Calu3 (cell line): ENCODE measurements at places on chromosomes 3 and 15. TPM values are rescaled to one million over a fixed set of nuclear protein-coding genes. Genes with fewer than 3 reads are reported as not detected.

DNA sequence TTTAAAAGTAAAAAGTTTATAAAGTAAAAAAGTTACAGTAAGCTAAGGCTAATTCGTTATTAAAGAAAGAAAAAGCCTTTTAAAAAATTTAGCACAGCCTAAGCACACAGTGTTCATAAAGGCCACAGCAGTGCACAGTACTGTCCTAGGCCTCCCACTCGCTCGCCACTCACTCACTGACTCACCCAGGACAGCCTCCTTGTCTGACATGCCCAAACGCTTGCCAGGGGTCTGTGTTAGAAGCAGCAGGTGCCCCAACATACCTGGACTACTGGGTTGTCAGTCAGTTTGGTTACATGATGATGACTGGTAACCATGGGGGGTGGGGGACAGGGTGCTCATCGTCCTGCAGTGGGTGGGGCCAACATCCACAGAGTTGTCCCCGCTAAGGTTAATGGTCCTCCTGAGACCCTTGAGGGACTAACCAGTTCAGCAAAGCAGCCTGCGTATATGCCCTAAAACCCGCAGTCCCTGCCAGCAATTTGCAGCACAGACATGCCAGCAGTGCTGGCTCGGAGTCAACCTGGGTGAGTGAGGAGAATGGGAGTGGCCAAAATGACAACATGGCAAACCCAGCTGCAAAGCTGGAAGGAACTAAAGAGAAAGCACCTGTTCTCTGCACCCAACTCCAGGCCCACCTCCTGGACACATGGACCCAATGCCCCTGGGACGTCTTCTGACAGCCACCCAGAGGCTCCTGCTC is 49.2 kb downstream of the CYFIP1 start:
- no peak overlapping the region for H3K27ac ChIP-seq
- H3K4me1 ChIP-seq = no peaks in the 10 kb centered on the region
- H3K36me3 ChIP-seq = peaks cover 4% of the 10 kb centered on the region
- no peaks in the 10 kb centered on the region for H3K27me3 ChIP-seq

DNA sequence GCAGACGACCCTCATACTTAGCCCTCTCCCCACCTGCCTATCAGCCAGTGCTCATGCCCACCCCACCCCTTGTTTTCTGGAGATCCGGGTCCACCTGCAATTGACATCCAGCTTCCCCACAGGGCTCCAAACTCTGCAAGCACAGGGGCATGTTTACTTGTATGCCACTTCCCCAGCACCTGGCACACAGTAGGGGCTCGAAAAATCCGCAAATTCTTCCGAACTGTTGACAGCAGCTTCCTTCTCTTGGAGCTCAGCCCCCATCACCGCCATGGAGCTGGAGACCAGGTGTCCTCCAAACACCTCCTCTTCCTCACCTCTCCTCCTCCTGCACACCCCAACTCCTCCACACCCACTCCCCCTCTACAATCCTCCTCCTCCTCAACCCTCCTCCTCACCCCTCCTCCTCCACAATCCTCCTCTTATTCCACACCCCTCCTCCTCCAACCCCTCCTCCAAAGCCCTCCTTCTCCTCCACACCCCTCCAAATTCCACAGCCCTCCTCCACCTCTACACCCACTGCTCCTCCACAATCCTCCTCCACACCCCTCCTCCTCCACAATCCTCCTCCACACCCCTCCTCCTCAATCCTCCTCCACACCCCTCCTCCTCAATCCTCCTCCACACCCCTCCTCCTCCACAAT is 70.4 kb upstream of the BLM start:
- H3K36me3 ChIP-seq = no peaks in the 10 kb centered on the region
- H3K27ac ChIP-seq = no peak overlapping the region
- no peak overlapping the region for H3K4me3 ChIP-seq

GRCh38 chr3:191380001-191380400 is 49.7 kb upstream of the UTS2B start:
- DNase-seq = no peak
- peaks cover 5% of the 10 kb centered on the region for H3K4me1 ChIP-seq
- H3K36me3 ChIP-seq = peaks cover 36% of the 10 kb centered on the region
- H3K27ac ChIP-seq = no peak overlapping the region
- H3K4me3 ChIP-seq = no peak overlapping the region

GRCh38 chr3:33037471-33037870 is 59.5 kb downstream of the GLB1 start:
- DNase-seq = no peak
- H3K4me1 ChIP-seq = peaks cover 19% of the 10 kb centered on the region
- no peak overlapping the region for H3K4me3 ChIP-seq
- H3K36me3 ChIP-seq = peaks cover 19% of the 10 kb centered on the region

DNA sequence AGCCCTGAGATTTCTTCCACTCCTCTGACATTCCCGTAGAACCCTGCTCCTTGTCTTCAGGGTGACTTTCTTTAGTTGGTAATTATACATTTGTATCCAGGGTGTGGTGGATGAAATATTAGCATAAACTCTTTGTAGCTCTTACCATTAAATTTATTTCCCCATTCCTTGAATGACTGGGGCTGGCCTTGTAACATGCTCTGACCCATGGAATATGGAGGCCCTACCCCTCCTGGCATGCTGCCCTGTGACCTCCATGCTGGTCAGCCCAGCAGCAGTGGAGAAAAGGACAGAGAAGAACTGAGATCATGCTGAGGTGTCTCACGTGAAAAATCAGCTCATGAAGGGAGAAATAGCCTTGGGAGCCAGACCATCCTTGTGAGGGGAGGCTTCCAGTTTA is 96.1 kb upstream of the PROK2 start:
- no peaks in the 10 kb centered on the region for H3K36me3 ChIP-seq
- H3K27me3 ChIP-seq = no peaks in the 10 kb centered on the region
- peak; percentile 86 for DNase-seq
- peaks cover 13% of the 10 kb centered on the region for H3K4me1 ChIP-seq

DNA sequence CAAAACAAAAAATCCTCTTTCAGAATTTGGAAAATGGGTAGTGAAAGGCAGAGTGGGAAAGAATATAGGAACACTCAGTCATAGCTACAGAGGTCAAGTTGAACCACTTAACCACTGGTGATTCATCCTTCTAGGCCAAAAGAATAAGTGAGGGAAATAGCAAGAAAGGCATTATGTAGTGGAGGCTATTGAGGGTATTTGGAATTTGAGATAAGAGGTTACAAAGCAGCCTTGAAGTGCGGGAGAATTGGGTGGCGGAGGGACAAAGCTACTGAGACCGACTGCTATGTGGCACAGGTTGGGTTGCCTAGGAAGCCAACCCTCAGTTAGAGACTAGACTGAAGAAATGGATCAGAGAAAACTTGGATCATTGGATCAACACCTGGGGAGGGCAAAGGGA is 109.5 kb downstream of the SYNPR start:
- H3K4me1 ChIP-seq = peaks cover 26% of the 10 kb centered on the region
- H3K4me3 ChIP-seq = no peak overlapping the region
- H3K27me3 ChIP-seq = no peaks in the 10 kb centered on the region

GRCh38 chr3:52831500-52832301 is 1.2 kb upstream of the ITIH4 start:
- H3K36me3 ChIP-seq = no peaks in the 10 kb centered on the region
- peaks cover 27% of the 10 kb centered on the region for H3K4me1 ChIP-seq
- H3K4me3 ChIP-seq = no peak overlapping the region
- H3K27me3 ChIP-seq = no peaks in the 10 kb centered on the region

GRCh38 chr15:34812369-34812768 is 17.0 kb upstream of the ACTC1 start:
- no peak overlapping the region for H3K27ac ChIP-seq
- H3K27me3 ChIP-seq = no peaks in the 10 kb centered on the region
- no peaks in the 10 kb centered on the region for H3K36me3 ChIP-seq
- no peak overlapping the region for H3K4me3 ChIP-seq

DNA sequence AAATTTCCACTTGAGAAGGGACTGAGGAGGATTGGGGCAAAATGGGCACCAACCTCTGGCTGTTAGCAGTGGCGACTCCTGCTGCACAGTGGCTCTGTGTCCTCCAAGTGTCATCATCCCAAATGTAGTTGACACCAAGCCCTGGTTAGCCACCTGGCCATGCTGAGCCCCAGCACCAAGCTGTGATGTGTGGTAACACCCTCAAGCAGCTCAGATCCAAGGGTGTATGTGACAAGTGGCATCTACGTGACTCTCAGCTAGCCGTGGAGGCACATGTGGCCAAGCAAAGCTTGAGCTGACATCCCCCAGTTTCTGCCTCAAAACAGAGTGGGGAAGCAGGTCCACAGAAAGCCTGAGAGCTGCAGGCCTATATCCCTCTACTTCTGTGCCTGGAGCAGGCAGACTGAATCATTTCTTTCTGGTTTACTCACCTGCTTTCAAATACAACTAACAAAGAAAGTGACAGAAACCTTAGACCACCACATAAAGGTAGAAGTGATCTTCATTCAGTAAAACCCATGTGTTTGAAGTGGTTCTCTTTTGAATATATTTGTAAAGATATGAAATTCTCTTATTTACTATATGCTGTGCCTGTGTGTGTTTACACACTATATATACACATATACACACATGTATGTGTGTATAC is 40.0 kb downstream of the FOXP1 start:
- H3K36me3 ChIP-seq = no peaks in the 10 kb centered on the region
- H3K27ac ChIP-seq = no peak overlapping the region
- no peak overlapping the region for H3K4me3 ChIP-seq
- H3K27me3 ChIP-seq = no peaks in the 10 kb centered on the region
- DNase-seq = no peak

GRCh38 chr3:72043204-72044133 is 258.5 kb upstream of the PROK2 start:
- peaks cover 73% of the 10 kb centered on the region for H3K27me3 ChIP-seq
- H3K4me3 ChIP-seq = no peak overlapping the region
- DNase-seq = no peak
- H3K36me3 ChIP-seq = no peaks in the 10 kb centered on the region

DNA sequence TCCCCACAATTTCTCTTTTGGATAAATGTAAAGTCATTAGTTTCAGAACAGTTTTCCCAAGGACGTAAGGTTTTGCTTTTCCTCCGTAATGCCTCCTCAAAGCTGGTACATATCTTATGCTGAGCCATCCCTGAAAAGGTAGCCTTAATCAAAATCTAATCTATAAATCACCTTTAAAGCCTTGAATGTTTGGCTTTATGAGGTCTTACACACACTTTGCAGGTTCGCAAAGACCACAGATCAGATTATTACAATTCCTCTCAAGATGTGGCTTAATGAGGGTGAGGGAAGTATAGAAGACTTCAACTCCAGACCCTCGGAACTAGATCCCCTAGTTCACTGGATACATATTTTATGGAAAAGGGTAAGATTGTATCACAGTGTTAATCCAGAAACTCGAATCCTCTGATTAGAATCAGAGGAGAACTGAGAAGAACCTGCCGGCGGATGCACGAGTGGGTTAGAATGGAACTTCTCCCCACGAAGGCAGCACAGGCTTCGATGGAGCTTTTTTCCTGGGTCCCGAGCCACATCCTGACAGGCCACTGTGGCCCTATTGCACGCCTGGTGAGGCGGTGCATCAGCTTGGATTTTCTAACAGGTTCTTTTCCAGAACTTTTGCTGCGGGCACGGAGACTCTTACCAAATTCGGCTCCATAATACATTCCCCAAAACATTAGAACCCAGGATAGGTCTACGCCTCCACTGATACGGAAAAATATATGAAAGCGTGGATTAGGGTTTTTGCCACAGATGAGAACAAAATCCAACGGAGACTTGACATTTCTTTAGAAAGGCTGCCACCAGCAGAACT is 1.2 kb downstream of the CTXND1 start:
- no peak for DNase-seq
- peaks cover 96% of the 10 kb centered on the region for H3K27me3 ChIP-seq
- H3K4me1 ChIP-seq = peaks cover 17% of the 10 kb centered on the region
- no peaks in the 10 kb centered on the region for H3K36me3 ChIP-seq
- no peak overlapping the region for H3K27ac ChIP-seq

DNA sequence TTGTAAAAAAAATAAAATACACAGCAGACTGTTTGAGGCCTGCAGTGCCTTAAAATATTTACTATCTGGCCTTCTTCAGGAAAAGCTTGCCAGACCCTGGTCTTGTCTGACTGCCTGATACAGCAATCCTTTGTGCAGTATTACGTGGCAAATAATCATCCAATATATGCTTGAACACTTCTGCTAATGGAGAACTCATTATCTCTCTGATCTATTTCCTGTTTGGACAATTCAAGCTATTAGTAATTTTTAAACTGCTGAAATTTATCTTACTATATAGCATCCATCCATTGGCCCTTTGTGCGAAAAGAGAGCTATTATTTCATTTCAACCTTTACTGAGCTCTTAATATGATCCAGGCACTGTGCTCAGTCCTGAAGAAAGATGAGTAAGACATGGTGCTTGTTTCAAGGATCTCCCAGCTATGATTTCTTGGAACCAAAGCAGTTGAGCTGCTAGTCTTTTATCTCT is 15.9 kb downstream of the ATG7 start:
- H3K36me3 ChIP-seq = peaks cover 12% of the 10 kb centered on the region
- no peak overlapping the region for H3K4me3 ChIP-seq
- H3K27ac ChIP-seq = peak overlapping the region; percentile 75
- no peak for DNase-seq
- H3K27me3 ChIP-seq = no peaks in the 10 kb centered on the region
- peaks cover 53% of the 10 kb centered on the region for H3K4me1 ChIP-seq

DNA sequence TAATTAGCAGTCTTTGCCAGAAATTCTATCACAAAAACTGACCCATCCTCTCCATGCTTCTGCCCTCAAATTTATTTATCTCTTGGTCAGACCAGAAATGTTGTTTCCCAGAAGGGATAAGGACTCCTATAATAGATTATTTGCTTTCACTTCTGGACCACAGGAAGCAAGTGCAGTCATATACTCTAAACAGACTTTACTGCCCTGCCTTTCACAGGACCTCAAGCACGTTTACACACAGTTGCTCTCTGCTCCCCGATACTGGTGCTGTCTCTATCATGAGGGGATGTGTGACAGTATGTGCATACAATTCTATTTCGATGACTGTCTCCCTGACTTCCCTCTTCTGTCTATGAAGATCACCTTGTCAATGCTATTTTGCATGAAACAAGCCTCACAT is 205.5 kb upstream of the TGFBR2 start:
- DNase-seq = no peak

DNA sequence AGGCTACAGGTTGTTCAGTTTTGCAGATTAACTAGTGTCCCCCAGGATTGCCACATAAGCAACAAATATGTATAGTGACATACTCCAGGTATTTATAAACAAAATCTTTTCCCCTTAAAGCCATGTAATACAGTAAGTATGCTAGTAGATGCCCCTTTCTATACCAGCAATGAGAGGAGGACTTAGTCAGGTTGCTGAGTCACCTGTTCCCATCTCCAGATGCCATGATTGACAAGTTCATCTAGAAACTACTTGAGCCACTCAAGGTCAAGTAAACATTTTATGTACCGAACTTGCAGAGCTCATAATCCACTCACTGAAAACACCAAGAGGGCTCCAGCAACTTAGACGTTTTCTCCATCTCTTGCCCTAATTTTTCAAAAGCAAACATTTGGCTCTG is 18.2 kb downstream of the SLC9A9 start:
- DNase-seq = no peak
- H3K4me1 ChIP-seq = peaks cover 6% of the 10 kb centered on the region
- H3K4me3 ChIP-seq = no peak overlapping the region
- H3K27ac ChIP-seq = no peak overlapping the region

MAPK6 gene
- 28.4 and 35.9 TPM in 2 replicates for total RNA-seq

PLD1 gene
- 58.5 and 61.2 TPM in 2 replicates for total RNA-seq

UQCRC1 gene
- 196 and 207 TPM in 2 replicates for total RNA-seq

TSPAN3 gene
- 404 and 463 TPM in 2 replicates for total RNA-seq

MKRN2OS gene
- 2.1 and 3.9 TPM in 2 replicates for total RNA-seq

CTXND1 gene
- total RNA-seq = not detected in 2 replicates
